ELF-1 (cell line): ENCODE measurements at places on chromosomes 2 and 18.

DNA sequence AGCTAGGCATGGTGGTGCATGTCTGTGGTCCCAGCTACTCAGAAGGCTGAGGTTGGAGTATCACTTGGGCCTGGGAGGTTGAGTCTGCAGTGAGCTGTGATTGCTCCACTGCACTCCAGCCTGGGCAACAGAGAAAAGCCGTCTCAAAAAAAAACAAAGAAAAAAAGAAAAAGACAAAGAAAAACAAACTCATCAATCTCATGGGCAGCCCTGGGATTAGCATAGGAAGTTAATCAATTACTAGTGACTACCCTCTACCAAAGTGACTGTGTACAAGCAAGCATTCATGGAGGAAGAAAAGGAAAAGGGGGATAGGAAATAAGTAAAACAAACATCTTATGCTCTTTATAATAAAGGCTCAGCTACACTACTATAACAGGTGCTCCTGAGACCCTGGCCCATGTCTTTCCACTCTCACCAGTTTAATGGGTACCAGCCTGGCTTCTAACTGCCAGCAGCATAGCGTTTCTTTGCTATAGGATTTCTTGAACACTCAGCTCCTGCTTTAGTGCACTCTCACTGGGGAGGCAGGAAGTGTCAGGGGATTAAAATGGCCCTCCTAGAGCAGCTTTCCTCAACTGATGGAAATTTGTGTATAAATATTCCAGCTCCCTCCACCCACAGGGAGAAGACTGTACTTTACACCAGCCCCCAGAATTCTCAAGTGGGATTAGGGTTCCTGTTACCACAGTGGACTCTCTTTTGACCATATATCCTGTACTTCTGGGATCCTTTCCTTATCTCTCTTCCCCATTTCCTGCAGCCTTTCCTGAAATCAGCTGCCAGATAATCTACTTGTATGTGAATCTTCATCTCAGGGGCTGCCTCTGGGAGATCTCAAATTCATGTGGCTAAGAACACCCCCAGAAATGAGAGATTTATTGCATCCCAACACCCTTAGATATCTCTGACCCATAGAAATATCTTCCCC, 91.3 kb upstream of the GLS start:
- DNase-seq, result no peak

GRCh38 chr2:158496986-158497385, 40.2 kb downstream of the PKP4 start:
- DNase-seq, result no peak

DNA sequence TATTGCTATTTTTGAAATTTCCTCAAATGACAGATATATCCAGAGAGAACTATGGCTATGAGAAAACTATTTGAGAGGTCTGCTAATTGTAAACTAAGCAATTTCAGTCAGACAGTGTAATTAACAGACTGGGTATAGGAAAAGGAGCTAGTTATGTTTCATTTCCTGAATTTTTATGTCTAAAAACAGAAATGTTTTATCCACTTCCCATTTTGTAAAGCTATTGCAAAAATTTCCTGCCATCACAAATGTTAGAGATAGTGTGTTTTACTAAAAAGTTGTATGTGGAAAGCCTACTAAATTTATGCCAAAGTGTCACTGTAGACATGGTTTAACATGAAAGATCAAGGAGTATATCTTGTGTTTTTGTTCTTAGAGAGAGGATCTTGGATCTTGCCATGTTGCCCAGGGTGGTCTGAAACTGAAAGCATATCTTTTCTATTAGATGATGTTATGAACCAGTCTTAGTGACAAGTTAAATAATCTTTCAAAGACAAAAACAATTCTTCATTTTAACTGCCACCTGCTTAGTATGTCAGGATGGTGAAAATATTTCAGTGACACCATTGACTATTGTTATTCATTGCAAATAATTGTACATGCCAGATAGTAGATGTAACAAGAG, 40.5 kb upstream of the ITPRID2 start:
- no peak for DNase-seq

DNA sequence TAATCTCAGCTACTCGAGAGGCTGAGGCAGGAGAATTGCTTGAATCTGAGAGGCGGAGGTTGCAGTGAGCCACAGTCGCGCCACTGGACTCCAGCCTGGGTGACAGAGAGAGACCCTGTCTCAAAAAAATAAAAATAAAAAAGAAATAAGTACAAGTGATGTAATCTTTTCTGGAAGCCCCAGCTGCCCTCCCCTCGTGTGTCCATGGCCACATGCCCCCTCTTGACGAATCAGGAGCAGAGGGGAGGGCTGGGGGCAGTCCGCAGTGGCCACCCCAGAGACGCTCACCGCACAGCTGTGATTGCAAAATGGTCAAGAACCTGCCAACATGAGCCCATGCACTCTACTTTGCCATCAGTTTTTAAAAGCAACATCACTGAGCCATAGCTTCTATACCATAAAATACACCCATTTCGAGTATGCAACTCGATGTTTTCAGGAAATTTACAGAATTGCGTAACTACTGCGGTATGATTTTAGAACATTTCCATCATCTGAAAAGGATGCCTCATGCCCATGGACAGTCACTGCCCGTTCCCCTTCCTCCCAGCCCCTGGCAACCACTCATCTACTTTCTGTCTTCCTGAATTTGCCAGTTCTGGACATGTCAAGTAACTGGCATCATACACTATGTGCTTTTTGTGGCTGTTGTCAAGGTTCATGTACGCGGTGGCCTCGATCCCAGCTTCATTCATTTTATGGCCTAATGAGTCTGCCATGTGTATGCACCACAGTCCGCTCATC, 88.1 kb downstream of the NDUFA10 start:
- DNase-seq, result no peak

GRCh38 chr2:68889500-68889899, 18.3 kb upstream of the BMP10 start:
- DNase-seq, result peak; percentile 65

DNA sequence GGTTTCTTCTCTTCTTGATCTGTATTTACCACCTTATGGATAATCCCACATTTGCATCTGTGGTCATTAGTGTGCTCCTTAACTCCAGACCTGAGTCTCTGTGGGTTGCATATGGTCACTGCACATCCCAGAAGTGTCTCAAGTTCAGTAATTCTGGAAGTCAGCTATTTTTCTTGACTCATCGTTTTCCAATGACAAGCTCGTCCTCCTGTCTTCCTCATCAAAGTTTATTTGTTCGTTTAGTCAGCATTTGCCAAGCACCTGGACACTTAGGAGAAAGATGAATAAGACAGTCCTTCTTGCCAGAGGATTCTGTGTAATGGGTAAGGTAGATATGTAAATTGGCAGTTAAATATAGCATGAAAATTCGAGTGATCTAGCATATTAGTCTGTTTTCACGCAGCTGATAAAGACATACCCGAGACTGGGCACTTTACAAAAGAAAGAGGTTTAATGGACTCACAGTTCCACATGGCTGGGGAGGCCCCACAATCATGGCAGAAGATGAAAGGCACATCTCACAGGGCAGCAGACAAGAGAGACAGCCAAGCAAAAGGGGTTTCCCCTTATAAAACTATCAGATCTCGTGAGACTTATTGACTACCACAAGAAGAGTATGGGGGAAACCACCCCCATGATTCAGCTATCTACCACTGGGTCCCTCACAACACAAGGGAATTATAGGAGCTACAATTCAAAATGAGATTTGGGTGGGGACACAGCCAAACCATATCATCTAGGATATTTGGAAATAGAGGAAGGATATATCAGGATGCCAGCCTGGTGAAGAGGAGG, 19.4 kb downstream of the FASTKD2 start:
- no peak for DNase-seq

DNA sequence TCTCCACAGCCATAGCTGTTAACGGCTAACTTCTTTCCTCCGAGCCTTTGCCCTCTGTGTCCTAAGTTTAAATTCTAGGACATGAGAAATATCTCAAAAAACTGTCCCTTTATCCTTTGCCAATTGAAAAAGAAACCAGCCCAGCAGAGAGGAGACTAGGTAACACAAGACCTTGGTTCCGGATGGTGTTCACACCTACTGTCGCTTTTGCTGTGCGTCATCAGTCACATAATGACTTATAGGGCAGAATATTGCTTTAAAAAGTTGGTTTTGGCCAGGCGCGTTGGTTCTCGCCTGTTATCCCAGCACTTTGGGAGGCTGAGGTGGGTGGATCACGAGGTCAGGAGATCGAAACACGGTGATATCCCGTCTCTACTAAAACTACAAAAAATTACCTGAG, 66.2 kb downstream of the SP3 start:
- no peak for DNase-seq

DNA sequence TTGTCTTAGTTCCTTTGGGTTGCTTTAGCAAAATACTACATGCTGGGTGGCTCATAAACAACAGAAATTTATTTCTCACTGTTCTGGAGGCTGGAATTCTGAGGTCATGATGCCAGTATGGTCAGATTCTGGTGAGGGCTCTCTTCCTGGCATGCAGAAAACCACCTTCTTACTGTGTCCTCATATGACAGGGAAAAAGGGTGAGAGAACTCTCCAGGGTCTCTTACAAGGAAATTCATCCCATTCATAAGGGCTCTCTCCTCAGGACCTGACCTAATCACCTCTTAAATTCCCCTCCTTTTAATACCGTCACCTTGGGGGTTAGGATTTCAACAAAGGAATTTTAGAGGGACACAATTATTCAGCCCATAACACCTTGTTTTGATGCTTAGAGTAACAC, 243.1 kb upstream of the TNP1 start:
- DNase-seq, result no peak

DNA sequence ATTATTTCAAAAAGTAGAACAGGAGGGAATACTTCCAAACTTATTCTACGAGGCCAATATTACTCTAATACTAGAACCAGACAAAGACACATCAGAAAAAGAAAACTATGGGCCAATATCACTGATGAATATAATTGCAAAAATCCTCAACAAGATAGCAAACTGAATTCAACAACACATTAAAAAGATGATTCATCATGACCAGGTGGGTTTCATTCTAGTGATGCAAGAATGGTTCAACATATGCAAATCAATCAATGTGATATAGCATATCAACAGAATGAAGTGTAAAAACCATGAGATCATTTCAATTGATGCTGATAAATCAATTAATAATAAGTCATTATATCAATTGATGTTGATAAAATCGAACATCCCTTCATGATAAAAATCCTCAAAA, 22.4 kb upstream of the EML6 start:
- no peak for DNase-seq

DNA sequence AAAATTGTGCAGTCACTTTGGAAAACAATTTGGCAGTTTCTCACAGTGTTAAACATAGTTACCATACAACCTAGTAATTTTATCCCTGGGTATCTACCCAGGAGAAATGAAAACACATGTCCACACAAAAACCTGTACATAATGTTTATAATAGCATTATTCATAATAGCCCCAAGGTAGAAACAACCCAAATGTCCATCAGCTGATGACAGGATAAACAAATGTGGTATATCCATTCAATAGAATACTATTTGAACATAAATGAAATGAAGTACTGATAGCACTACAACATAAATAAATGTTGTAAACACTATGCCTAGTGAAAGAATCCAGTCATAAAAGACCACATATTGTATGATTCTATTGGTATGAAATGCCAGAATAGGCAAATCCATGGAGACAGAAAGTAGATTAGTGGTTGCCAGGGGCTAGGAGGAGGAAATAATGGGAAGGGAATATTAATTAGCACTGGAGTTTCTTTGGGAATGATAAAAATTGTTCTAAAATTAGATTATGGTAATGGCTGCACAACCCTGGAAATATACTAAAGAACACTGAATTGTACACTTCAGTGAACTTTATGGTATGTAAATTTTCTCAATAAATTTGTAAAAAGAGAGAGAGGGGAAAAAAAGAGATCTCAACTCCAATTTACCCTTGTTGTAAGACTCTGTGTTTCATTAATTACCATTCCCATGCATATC, 20.8 kb upstream of the VIT start:
- no peak for DNase-seq

DNA sequence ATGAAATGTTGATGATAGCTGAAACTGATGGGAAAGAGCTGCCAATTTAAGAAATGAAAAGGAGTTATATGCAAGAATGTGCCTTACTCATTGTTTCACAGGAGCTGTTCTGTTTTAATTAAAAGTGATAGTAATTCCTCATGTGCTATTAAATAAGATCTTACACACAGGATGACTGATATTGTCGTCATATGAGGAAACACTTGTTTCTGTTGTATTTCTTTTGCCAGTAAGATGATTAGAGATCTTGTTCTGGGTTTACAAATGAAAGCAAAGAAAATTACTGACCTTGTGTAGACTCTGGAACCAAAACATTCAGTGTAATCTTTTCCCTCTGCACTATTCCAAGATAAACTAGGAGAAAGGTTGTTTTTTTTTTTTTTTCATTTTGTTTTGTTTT, 123.6 kb downstream of the MAP3K20 start:
- DNase-seq, result no peak

DNA sequence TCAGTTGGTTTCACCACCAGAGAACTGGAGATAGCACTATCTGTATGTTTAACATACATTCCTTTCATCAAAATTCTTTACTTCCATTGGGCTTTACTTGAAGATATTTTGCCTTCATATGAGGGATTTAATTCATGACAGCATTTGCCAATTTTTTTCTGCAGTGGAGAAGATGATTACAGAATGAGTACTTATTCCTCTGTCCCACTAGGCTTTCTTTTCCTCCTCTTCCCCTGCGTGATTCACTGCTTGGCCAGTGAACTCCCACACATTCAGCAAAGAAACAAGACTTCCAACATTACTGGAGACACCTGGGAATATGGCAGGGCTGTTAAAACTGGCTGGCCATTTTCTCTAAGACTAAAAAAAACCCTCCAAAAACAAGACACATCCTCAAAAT, 425.8 kb upstream of the KCNH7 start:
- no peak for DNase-seq

DNA sequence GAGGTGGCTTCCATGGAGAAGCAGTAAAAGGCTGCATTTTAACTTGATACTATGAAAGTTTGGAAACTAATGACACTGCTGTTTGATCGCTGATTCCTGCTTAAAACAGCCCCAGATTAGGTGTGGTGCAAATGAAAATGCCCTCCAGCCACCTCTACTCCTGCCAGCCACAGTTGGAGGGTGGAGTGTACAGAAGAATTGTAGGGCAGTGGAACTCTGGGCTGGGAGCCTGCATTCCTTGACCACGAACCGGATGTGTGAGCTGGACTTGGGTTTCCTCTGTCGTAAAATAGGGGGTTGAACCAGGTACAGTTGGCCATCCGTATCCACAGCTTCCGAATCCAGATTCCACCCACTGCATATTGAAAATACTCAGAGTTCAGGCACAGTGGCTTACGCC, 84.6 kb upstream of the RFX8 start:
- DNase-seq, result peak; percentile 28

DNA sequence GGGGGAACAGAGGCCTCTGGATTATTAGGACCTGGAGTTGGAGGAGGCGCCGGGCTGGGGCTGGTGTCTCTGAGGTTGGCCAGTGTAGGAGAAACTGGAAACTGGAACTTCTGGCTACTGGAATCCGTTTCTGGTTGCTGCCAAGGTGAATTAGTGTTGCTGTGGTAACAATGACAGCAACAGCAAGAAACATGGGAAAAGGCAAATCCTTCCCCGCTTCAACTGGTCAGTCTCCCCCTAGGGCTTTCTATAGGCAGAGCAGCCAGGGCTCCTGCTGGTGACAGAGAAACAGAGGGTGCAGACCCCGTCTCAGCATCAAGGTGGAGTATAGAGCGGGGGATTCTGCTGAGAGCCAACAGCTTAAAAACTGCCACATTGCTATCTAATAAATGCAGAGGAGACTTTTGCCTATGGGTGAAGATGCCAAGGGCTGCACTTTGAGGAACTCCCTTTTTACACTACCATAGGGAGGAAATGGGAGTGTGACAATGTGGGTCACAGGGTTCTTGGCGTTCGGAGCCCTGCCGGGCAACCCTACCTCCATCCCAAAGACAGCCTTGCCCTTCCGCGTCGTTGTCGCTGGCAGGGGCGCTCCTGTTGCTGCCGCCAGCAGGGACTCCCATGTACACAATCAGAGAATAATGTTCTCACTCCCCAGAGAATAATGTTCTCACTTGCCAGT, 81.4 kb upstream of the CABLES1 start:
- DNase-seq, result peak; percentile 93
